ENCODE measurements at places on chromosomes 2 and 18.

- no peak for DNase-seq
These were observed 19.1 kb downstream of the IAH1 start for GRCh38 chr2:9493478-9493877.

GRCh38 chr2:25286025-25286400 lies 55.7 kb downstream of the DNMT3A start:
- DNase-seq = no peak

DNA sequence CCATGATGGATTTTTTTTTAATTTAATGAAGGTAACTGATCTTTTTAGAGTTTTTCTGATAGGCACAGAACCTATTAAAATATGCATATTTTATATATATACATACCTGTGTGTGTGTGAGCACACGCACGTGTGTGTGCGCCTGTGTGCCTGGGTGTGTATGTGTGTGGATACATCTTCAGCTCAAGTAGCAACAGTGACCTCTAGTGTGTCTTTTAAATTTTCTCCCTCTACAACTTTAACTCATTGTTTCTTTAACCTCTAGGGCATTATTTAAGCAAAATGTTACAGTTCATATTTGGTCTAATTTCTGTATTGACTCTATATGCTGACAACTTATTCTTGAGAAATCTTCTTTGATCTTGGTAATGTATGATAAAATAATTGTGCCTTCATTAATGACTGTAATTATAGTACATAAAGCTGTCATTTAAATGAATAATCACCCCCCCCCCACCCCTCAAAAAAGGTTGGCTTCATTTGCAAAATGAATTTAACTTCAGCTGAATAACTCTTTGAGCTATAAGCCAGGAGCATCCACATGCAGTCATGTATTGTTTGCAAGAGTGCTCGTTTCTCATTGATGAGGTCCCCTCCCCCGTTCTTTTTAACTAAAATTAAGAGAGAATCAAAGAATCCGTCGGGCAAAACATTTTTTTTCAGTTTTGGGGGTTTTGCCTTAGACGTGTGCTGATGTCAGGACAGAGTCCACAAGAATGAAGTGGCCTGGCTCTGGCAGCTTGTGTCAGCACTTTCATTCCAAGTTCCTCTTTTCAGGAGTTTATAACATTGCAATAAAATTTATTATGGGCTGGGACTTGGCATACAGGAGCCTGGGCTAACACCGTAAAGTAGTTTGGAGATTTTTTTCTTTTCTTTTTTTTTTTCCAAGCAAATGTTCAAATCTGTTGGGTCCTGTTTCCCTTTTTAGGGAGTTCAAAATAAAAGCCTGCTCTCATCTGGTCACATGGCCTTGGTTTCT lies 80.0 kb downstream of the ETAA1 start:
- no peak for DNase-seq

DNA sequence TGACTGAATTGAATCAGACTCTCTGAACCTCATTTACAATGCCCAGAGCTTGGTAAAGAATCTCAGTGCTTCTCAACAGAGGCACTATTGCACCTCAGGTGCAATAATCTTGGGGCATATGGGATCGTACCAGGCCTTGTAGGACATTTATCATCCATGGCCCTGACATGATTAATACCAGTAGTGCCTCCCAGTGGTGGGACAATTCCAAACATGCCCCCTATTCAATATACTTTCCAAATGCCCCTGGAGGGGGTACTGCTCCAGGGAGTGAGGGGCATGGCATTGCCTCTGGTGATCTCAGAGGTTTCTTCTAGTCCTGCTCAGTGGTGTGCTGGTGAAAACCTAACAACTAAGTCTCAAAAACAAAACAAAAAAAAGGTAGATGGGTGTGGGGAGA lies 174.9 kb upstream of the SMAD2 start:
- no peak for DNase-seq

DNA sequence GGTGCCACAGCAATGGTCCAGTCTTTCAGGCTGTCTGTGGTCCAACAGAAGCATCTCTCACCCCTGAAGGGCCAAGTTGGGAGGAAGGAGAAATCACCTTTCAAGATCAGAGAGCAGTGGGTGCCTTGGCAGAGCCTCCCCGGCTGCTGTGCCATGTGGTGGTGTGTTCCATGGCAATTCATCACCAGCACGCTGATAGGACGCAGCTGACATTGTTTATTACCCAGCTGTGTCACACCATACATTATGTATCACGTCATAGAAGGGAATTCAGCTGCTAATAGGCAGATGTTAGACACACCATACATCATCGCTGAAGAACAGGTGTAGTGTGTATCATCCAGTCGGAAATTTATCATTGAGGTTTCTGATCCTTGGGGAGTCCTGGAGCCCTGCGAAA lies 29.6 kb upstream of the RPL31 start:
- no peak for DNase-seq

GRCh38 chr2:233334915-233335314 lies 19.4 kb upstream of the DGKD start:
- DNase-seq = no peak

DNA sequence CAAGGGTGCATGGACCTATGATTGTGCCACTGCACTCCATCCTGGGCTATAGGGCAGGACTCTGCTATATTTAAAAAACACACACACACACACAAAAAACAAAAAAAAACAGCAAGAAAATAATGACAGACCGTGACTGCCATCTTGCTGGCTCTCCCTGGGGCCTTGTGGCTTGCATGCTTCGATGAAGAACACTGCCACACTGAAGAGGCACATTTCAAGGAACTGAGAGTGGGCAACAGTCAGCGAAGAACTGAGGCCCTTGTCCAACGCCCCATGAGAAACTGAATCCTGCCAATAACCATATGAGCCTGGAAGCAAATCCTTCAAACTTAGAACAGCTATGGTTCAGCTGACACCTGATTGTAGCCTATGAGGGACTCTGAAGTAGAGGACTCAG lies 158.1 kb downstream of the CCBE1 start:
- no peak for DNase-seq

- no peak for DNase-seq
These were observed 237.4 kb downstream of the CAMKMT start for GRCh38 chr2:44599130-44599529.

- DNase-seq = no peak
These were observed 41.0 kb downstream of the TRABD2A start for GRCh38 chr2:84839851-84840250.

- no peak for DNase-seq
These were observed 395.1 kb upstream of the CDH19 start for GRCh38 chr18:66999003-66999402.

GRCh38 chr2:43169987-43170386 lies 56.4 kb downstream of the ZFP36L2 start:
- no peak for DNase-seq

DNA sequence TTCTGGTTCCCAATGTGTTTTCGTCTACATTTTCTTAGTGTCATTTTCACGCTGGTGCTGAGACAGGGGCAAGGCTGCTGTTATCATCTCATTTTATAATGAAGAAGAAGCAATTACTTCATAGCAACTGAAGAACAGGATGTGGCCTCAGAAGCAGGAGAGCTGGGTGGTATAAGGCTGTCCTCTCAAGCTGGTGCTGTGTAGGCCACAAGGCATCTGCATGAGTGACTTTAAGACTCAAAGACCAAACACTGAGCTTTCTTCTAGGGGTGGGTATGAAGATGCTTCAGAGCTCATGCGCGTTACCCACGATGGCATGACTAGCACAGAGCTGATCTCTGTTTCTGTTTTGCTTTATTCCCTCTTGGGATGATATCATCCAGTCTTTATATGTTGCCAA lies 7.3 kb downstream of the IL36G start:
- no peak for DNase-seq
